ENCODE measurements at places on chromosomes 11 and 22. TPM values are rescaled to one million over a fixed set of nuclear protein-coding genes. Genes with fewer than 3 reads are reported as not detected.

DNA sequence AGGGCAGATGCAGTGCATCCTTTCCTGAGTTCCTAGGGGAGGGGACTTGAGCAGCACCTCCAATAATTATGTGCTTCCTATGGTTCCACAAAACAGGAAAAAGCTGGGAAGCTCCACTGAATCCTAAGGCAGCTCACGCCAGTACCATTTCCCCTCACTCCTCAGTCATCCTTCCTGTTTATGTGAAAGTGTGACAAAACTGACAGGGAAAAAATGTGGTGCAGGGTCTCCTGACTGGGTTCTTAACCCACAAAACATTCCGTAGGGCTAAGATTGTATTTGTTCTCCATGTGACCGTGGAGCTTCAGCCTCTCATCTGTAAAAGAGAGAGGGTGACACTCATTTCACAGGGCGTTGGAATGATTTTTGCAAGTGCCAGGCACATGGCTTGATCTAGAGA, 12.2 kb upstream of the LYVE1 start:
- DNase-seq, result no peak

- no peak for DNase-seq
These were observed 15.0 kb downstream of the VWCE start for GRCh38 chr11:61279934-61280659.

GRCh38 chr11:127627204-127627603, 626.6 kb upstream of the KIRREL3 start:
- DNase-seq, result no peak

DNA sequence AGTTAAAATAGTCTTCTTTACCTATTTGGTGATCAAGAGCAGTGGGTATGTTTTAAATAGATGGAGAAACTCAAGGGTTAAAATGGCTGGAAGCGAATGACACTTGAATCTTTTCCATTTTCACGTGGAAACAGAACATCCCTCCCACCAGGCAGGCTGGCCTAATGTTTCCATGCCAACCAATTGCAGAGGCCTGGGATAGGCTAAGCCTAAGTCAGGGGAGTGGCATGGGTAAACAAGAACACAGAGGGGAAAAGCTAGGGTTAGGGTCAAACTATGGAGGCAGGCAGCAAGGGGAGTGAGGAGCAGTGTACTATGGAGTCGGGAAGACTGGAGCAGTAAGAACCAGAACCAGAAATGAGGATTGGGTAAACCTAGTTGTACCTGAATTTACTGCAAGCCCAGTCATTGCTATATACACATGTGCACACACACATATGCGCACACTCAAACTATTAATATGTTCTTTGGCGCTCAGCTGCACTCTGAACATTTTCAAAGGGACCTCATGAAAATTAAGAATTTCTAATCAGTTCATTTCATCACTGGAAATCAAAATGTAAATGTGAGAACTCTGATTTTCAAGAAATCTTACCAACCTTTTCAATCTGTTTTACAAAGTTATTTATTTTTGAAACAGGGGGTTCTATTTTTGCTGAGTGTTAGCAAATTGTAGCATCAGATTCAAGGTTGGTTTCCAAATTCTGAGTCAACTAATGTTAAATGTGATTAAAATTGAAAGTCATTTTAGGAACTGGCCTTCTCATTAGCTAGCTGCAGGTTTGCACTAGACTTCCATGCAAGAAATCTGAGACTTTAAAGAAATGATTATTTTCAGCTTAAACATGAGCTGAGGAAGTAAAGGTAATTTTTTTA, 327.0 kb upstream of the CCDC90B start:
- no peak for DNase-seq

DNA sequence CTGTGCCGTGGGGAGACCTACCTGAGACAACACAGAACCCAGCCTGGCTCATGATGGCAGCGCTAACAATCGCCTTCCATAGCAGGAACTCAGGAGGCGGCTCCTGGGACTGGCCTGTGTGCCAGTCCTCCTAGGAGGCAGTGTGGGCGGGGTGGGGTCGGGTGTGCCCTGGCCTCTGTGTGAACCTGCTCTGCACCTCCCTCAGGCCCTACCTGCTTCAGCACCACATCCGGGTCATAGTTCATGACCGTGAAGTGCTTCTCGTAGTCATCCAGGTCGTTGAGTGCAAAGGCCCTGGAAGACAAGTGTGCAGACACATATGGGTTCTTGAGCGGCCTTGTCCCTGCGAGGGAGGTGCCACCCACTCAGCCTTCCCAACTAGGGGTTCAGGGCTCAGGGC, 15.3 kb downstream of the TTLL12 start:
- DNase-seq, result no peak

DNA sequence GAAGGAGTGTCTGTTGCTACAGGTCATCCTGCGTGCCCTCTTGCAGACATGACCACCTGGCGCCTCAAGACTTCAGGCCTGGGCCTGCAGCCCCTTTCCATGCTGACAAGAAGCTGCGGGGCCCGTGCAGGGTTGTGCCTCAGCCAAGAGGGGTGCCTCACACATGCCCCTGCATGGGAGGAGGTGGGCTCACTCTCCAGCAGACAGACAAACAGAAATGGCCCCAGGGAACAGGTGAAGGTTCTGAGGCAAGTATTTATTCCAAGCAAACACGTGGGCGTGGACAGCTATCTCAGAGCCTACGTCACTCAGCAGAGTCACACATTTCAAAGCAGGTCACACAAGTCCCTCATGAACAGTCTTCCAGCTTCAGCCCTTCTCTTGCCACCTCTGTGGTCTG, 5.9 kb upstream of the SYCE3 start:
- DNase-seq, result no peak

DNA sequence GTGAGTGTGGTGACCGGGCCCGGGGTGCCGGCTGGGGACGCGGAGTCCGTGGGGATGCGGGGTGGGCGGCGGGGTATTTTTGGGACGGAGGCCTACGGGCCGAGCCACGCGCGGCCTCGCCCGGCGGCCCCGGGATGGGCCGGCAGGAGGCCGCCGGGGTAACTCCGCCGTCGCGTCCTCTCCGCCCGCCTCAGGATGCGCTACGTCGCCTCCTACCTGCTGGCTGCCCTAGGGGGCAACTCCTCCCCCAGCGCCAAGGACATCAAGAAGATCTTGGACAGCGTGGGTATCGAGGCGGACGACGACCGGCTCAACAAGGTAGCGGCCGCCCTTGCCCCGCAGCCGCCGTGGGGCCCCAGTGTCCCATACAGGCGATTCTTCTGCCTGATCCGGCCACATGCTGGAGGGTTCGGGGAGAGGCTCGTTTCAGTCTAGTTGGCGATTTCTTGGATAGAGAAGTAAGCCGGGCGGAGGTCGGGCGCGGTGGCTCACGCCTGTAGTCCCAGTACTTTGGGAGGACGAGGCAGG, 337 bp downstream of the RPLP2 start:
- no peak for DNase-seq

Gene SPCS2
- total RNA-seq, result 133 TPM

Gene SCUBE2
- 5.0 TPM for total RNA-seq

Gene MICAL2
- 393 TPM for total RNA-seq

Data from chondrocyte (in vitro differentiated cells).